ENCODE measurements at places on chromosomes 6 and 20. TPM values are rescaled to one million over a fixed set of nuclear protein-coding genes. Genes with fewer than 3 reads are reported as not detected.

DNA sequence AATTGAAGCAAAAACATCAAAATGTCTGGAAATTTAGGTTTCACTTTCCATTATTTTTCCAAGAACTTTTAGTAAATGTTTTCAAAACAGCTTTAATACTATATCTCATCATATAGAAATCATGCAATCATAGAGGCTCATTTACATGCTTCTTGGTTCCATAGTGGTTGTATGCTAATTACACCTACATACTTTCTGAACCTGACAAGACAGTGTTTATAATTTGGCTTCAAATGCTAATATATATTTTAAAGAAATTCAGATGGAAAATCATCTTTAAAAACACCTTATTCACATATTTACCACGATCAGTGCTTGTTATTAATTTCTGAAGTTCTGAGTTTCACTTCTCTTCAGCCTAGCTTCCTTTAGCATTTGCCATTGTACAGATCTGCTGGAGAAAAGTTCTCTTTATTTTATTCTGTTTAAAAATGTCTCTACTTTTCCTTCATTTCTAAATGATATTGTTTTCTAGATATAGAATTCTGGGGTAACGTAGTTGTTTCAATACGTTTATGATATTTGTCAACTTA, 89.9 kb downstream of the PLCB1 start:
- DNase-seq, result no peak
- no peak overlapping the region for H3K4me3 ChIP-seq
- H3K4me1 ChIP-seq, result no peaks in the 10 kb centered on the region
- no peaks in the 10 kb centered on the region for H3K36me3 ChIP-seq
- no peak overlapping the region for H3K27ac ChIP-seq

DNA sequence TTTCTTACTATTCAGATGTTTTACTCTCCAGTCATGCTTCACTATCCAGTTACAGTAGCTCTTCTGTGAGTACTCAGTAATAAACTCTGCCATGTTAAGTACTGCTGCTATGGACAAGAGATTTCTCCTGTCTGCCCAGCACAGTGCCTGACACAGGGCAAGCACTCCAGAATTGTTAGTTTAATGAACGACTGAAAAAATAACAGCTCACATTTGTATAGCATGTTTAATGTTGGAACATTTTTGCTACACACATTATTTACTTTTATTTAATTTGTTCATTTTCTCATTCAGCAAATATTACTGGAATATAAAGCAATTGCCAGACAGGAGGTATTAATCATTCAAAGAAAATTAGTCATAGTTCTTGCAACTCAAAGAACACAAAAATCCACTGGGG, 142.6 kb upstream of the HMGN3 start:
- H3K27me3 ChIP-seq, result no peaks in the 10 kb centered on the region
- no peak for DNase-seq

DNA sequence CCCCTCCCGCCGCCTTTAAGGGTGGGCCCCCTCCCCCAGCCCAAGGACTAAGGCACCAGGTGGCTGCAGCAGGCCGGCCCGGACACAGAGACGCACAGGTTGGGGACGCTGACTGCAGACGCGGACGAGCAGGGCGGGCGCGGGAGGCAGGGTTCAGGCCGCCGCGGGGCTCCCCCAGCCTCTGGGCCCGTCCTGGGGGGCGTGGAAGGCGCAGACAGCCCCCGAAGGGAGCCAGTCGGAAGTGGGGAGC, 9.3 kb downstream of the DUSP15 start:
- H3K4me1 ChIP-seq, result peaks cover 3% of the 10 kb centered on the region
- H3K27me3 ChIP-seq, result peaks cover 8% of the 10 kb centered on the region
- H3K27ac ChIP-seq, result no peak overlapping the region
- H3K4me3 ChIP-seq, result peak overlapping the region; percentile 59
- H3K36me3 ChIP-seq, result no peaks in the 10 kb centered on the region

DNA sequence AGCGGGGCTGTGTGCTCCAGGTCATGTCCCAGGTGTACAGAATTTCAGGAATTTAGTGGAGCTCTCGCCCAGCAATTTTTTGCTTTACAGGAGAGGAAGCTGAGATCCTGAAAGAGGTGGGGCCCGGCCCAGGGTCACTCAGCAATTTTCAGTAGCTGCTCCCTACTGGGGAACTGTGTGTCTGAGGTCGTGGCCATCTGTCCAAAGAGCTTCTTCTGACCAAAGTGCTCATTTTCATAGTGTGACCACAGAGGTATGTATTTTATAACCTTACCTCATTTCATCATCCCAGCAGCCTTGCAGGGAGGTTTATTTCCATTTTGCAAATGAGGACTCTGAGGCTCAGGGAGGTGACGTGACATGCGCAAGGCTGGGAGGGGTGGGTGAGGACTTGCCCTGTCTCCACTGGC, 46.3 kb downstream of the FAM209B start:
- H3K27ac ChIP-seq, result no peak overlapping the region
- H3K27me3 ChIP-seq, result peaks cover 72% of the 10 kb centered on the region
- peaks cover 5% of the 10 kb centered on the region for H3K4me1 ChIP-seq
- H3K4me3 ChIP-seq, result no peak overlapping the region
- no peak for DNase-seq

- peaks cover 20% of the 10 kb centered on the region for H3K4me1 ChIP-seq
- H3K27ac ChIP-seq, result peak overlapping the region; percentile 79
- H3K36me3 ChIP-seq, result no peaks in the 10 kb centered on the region
- H3K4me3 ChIP-seq, result peak overlapping the region; percentile 0
Measured at GRCh38 chr20:60403105-60403741, 445.0 kb downstream of the CDH26 start.

Gene OR2J3
- total RNA-seq, result not detected

Gene PDYN
- not detected for total RNA-seq

Data from SJCRH30 (cell line).